ENCODE measurements at places on chromosomes 7 and 10. TPM values are rescaled to one million over a fixed set of nuclear protein-coding genes. Genes with fewer than 3 reads are reported as not detected.

The PIP gene
- not detected for total RNA-seq

The C10orf105 gene
- not detected for total RNA-seq

The MCU gene
- total RNA-seq = 27.0 TPM

The DKK1 gene
- total RNA-seq = 123 TPM

The SPDYE2 gene
- total RNA-seq = not detected

All from fibroblast of the aortic adventitia (primary cell).